ENCODE measurements at places on chromosomes 12 and 14.

- no peak for DNase-seq
Measured at GRCh38 chr12:26149968-26150500, 25.2 kb upstream of the BHLHE41 start.

DNA sequence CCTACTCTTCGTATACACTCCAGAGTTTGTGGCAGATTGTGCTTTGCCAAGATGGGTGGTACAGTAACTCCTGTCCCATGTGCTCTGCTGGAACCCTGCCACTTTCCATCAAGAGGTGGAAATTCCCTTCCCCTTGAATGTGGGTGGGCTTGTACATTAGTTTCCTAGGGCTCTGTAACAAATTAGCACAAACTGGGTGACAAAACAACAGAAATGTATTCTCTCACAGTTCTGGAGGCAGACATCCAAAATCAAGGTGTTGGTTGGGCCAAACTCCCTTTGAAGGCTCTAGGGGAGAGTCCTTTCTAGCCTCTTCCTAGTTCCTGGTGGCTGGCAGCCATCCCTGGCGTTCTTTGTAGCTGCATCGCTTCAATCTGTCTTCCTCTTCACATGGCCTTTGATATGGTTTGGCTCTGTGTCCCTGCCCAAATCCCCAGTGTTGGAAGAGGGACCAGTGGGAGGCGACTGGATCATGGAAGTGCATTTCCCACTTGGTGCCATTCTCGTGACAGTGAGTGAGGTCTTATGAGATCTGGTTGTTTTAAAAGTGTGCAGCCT lies 117.5 kb downstream of the VRK1 start:
- no peak for DNase-seq

- DNase-seq, result no peak
Measured at GRCh38 chr14:34824826-34825225, 50.3 kb downstream of the BAZ1A start.

DNA sequence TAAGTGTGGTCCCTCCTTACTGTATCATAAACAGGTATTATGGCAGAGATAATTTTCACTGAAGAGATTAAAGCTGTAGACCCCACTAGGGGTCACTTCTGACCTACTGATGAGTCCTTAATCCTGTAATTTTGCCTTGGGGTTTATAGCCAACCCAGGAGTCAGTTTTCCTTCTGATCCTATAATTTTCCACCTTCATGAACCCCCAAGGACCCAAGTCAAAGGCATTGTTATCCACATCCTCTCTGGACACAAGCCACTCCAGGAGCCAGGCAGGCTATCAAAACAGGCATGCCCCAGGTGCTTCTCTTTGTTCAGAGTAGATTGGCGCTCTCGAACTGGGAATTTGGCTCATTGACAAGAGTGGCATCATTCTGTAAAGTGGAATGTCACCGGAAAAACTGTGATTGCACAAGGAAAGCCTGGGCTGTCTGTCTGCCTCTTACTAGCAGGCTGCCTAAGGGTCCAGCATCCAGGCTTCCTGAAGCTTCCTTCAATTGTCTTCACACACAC lies 1523.2 kb upstream of the FLRT2 start:
- no peak for DNase-seq

GRCh38 chr12:21559855-21560569 lies 33.9 kb downstream of the SPX start:
- no peak for DNase-seq

Data from stimulated activated CD8-positive, alpha-beta memory T cell treated with anti-CD3 and anti-CD28 coated beads, Interleukin-2, amount 100 ng/mL, for 48 hours (primary cell).